Activated CD4-positive, CD25-positive, alpha-beta regulatory T cell treated with anti-CD3 and anti-CD28 coated beads, Interleukin-2, amount 50 U/mL, for 24 hours (primary cell): ENCODE measurements at places on chromosomes 6 and 20.

- no peak for ATAC-seq
Measured at GRCh38 chr6:36133912-36134311, 3.6 kb downstream of the MAPK13 start.

GRCh38 chr6:20610636-20611370 is 76.5 kb downstream of the CDKAL1 start:
- ATAC-seq = no peak

- ATAC-seq = no peak
Measured at GRCh38 chr6:140366991-140367390, 992.5 kb upstream of the CITED2 start.

GRCh38 chr6:150028799-150029198 is 3.5 kb upstream of the RAET1L start:
- ATAC-seq = no peak
